ENCODE measurements at places on chromosomes 5 and 9.

DNA sequence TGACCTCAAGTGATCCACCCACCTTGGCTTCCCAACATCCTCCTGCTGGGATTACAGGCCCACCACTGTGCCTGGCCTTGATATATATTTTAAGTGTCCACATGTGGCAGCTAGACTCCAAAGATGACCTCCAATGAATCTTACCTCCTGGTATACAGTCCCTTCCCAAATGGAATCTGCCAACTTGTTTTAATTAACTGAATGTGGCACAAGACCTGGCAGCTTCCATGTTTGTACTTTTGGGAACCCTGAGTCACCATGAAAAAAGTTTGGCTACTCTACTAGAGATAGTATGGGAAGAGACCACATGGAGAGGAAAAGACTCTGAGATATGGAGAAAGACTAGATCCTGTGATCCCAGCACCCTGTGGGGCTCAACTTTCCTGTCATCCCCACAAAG, 42.5 kb downstream of the CCL28 start:
- DNase-seq: no peak

GRCh38 chr5:174981416-174981815, 257.0 kb downstream of the MSX2 start:
- DNase-seq: no peak

- DNase-seq: no peak
These were observed 128.5 kb downstream of the LRRC70 start for GRCh38 chr5:62707131-62707530.

DNA sequence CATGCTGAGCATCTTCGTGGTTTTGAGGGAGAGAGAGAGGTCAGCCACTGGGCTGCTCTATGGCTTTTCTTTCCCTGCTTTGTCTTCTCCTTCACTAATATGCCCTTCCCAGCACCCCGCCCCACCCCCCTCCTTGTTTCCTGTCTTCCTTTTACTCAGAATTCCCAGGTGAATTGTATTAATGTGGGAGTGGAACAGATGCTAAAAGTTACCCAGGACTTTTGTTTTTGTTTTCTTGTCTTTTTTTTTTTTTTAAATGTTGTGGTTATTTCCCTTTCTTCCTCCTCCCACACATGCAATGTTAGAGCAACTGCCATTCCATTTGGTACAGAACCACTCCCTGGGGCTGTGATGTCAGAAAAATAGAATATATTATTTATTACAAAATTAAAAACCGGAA, 442.7 kb upstream of the CD180 start:
- no peak for DNase-seq

GRCh38 chr5:160009591-160009989, 651 bp downstream of the TTC1 start:
- DNase-seq: no peak

GRCh38 chr9:13369431-13369830, 89.9 kb upstream of the MPDZ start:
- no peak for DNase-seq

DNA sequence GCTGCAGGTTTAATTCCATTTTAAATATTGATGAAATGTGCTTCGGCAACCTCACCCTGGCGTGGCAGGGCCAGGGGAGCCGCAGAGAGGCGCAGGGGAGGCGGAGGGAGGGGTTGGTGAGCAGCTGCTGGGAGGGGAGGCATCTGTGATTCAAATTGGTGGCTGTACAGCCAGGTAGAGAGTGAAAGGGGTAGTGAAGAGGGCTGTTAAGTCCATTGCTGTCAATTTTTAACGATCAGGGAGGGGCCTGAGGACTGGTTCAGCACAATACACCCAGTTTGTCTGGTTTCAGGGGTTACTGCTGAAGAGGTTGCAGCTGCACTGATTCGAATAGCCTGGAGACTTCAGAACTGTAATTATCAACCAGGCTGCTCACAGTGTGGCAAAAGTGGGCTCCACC, 31.3 kb downstream of the LHX6 start:
- DNase-seq: peak; percentile 79

DNA sequence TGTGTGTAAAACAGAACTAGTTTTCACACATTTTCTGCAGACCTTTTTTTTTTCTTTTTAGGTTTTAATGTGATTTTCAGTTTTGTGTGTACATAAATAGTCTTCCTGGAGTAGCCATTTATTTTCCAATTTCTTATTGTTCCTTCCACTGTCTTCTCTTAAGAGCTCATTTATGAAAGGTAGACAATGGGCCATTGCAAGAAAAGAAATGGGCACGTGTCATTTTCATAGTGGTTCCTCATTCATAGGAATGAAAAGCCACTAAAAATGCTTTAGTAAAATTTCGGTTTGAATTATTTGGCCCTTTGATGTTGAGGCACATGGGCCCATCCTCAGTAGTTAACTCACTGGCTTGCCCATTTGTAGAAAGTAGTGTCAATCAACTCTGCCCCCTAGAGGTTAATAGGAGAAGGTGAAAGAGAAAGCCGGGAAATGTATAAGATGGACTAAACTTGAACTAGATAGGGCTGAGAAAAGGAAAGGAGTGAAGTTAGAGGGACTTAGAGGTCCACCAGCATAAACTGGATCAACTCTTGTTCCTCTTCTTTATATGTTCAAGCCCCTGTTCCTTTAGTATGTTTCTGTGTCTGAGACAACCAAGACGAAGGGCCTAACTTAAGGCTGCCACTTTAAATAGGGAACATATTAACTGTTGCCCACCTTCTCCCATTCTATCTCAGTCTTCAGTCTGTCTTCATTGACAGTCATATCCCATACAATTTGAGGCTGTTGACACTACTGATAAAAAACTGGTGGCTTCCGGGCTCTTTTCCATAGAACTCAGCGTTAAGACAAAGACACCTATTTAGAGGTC, 72.6 kb downstream of the SMARCA2 start:
- peak; percentile 16 for DNase-seq

GRCh38 chr9:133130685-133131244, 9.7 kb upstream of the RALGDS start:
- no peak for DNase-seq

DNA sequence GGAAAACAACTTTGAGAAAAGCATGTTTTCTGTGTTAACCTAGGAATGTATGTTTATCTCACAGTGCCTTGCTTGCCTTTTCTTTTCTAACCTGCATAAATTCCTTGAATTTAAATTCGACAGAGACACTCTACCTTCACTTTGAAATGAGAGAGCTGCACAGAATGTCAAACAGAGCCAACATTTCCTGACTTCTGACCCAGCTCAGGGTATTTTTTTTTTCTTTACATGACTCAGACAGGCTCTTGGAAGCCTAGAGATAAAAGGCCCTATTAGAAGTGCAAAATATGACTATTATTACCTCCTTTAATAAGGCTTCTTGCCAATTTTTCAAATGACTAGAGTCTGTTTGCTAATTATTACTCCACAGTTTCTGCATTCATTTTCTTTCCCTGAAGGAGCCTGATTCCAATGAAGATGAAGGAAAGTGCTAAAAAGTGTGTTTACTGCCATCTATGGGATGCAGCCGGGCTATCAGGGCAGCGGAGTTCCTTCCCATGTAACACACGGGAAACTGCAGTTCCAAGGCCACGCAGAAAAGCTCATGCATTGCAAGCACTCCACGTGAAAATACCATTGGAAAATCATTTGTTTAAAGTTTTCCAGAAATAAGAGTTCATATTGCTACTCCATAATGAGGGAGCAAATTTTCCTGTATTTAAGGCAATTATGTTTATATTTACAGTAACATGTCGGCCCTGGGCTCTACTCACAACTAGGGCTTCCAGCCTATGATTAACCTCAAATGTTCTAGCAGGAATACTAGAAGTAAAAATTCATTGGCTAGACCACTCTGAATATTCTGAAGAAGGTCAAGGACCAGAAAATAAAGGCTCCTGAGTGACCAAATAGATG, 485.6 kb downstream of the ZSWIM6 start:
- no peak for DNase-seq

DNA sequence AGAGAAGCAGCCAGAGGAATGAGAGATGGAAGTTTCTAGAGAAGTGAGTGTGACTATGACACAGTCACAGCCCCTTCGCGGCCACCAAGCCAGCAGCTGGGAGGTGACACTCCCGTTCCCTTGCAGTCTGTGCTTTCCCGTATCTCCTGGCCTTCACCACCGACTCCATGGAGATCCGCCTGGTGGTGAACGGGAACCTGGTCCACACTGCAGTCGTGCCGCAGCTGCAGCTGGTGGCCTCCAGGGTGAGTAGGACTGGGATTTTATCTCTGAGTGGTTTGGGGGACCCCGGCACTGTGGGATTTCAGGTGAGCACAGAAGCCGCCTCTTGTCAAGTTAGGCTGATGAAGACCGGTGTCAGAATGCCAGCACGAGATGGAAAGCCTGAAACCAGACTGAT, 12.1 kb upstream of the SLC2A8 start:
- no peak for DNase-seq

GRCh38 chr9:88643931-88644330, 109.0 kb downstream of the NXNL2 start:
- DNase-seq: no peak

DNA sequence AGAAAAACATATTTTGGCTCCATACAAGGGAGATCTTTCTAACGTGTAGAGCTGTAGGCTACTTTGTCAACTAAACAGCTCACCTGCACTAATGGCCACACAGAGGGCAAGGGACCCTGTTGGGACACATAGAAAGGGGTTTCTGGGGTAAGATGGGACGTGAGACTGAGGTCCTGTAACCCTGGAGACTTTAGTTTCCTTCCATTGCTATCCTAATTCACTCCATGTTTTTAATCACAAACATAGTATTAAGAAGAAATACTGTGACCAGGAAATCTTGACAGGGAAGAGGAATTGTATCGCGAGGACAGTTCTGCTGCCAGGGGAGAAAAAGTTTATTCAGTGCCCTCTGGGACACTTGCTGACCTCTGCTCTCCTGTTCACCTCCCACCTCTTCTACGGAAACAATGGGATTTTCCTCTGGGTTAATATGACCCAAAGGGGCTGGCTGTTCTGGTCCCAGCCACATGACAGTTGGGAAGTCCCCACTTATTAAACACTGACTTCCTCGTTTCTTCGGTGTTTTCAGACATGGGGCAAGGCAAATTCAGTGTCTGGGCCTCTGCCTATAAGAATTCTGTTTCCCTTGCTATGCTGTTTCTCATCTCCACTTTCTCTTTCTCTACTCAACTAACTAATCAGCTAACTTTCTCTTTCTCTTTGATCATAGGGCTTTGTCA, 106.9 kb upstream of the SEMA6A start:
- DNase-seq: no peak

DNA sequence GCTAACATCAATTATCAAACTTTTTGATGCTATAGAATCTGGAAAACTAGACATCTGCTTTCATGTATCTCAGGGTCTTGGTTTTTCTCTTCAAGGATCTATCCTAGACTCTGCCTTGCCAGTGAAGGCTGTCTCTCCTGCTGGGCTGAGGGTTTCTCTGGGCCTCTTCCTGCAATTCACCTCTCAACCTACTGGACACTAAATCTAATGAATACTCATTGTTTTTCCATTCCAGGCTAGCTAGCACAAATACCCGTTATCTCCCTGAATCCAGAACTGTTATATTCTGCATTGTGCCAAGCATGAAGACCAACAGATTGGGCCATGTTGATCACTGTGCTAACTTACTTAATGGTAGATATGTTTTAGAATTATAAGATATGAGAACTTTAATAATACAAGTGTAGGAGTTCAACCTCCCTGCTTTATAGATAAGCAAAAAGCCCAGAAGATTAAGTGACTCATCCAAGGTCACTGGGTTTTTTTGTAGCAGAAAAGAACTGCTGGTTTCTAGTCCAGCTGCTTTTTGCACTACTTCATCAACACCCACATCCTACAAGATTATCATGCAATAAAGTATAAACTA, 56.5 kb upstream of the RNF38 start:
- no peak for DNase-seq

DNA sequence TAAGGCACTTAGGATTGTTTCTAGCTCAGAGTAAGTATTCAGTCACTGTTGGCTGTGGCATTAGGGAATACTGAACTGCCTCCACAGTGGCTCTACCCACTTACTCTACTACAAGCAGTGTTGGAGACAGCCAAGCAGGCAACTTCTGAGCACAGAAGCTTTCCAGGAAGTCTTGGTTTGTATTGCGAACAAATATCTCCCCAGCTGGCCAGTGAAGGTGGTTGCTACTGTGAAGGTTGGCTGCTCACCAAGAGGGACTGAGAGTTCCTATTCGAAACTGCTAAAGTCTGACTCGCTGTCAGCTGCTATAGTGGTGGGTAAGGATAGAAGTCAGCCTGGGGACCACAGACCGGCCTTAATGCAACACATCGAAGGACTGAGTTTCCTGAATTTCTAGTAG, 319.1 kb downstream of the KIF4B start:
- DNase-seq: no peak

DNA sequence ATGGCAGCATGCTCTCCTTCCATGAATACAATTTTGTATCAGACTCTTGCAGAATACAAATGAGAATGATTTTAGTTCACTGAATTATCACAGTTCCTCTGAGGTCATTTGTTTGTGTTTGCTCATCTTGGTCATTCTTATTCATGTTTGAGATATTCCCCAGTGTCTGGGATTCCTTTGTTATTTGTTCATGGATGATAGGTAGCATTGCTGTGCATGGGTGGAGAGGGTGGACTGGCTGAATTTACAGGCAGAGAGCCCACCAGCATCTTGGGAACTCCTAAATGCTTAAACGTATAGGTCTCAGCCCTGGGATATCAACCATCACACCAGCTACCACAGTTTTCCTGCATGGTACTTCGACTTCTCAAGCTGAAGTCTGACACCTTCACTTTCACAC, 459.8 kb downstream of the CCDC171 start:
- DNase-seq: no peak

DNA sequence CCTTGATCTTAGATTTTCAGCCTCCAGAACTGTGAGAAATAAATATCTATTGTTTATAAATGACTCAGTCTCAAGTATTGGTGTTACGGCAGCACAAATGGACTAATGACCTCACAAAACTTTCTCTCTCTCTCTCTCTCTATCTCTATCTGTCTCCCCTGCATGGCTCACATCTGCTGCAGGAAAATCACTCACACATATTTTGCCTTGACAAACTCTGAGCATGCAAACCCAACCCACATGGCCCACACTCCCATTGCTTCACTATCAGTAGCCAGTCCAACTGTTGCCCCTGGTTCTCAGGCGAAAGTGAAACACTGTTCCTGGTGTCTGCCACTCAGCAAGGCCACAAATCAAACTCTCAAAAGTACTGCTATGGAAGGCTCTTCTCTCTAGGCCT, 66.4 kb upstream of the PIK3R1 start:
- no peak for DNase-seq

- DNase-seq: no peak
These were observed 405.5 kb downstream of the KIF4B start for GRCh38 chr5:155418960-155419579.

GRCh38 chr9:128061275-128061960, 5.7 kb downstream of the NAIF1 start:
- no peak for DNase-seq

GRCh38 chr5:109612278-109612905, 77.3 kb upstream of the MAN2A1 start:
- no peak for DNase-seq
